Keratinocyte (primary cell): ENCODE measurements at places on chromosomes 1 and 21. TPM values are rescaled to one million over a fixed set of nuclear protein-coding genes. Genes with fewer than 3 reads are reported as not detected.

Gene AIRE
- not detected in 3 replicates for polyA plus RNA-seq

Gene PSRC1
- polyA plus RNA-seq: 2.9 to 10.2 TPM (median 9.4 TPM) in 3 replicates

- peak; percentile 21 for DNase-seq
Measured at GRCh38 chr21:15063081-15063813, 1.6 kb downstream of the NRIP1 start.

DNA sequence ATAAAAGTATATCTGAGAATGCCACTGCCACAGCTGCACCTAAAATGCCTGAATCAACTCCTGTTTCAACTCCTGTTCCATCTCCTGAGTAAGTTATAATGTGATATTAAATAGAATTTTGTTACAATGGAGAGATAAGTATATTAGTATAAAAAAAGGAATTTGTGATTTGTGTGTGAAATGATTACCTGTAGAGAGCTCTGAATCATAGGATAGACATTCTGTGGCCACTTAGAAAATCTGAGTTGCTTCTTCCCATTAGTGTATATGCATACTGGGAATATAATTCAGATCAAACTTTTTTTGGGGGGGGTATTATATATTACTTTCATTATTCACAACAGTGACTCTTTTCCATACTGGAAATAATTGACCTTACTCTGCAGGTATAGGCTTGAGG lies 52.9 kb downstream of the SUCO start:
- no peak for DNase-seq

Gene FMO4
- polyA plus RNA-seq: 2.9 to 6.2 TPM (median 4.7 TPM) in 3 replicates

Gene TMEM201
- 1.1 to 5.0 TPM (median 1.5 TPM) in 3 replicates for polyA plus RNA-seq

- no peak for DNase-seq
Measured at GRCh38 chr21:32772281-32773047, 909 bp upstream of the PAXBP1 start.

Gene SLC2A5
- 0.16 to 1.1 TPM (median 0.77 TPM) in 3 replicates for polyA plus RNA-seq

GRCh38 chr1:41350055-41350378 lies 11.2 kb upstream of the FOXO6 start:
- DNase-seq: no peak

Gene TRIM67
- polyA plus RNA-seq: not detected in 3 replicates

DNA sequence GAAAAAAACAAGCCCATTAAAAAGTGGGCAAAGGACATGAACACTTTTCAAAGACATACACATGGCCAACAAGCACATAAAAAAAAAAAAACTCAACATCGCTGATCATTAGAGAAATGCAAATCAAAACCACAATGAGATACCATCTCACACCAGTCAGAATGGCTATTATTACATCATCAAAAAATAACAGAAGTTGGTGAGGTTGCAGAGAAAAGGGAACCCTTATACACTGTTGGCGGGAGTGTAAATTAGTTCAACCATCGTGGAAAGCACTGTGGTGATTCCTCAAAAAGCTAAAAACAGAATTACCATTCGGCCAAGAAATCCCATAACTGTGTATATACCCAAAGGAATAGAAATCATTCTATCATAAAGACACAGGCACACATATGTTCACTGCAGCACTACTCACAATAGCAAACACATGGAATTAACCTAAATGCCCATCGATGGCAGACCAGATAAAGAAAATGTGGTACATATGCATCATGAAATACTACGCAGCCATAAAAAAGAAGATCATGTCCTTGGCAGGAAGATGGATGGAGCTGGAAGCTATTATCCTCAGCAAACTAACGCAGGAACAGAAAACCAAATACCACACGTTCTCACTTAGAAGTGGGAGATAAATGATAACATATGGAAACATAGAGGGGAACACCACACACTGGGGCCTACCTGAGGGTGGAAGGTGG lies 70.1 kb downstream of the INTS7 start:
- DNase-seq: no peak

Gene SLFNL1
- 0.04 TPM in 1 of 3 replicates, not detected in the others for polyA plus RNA-seq

DNA sequence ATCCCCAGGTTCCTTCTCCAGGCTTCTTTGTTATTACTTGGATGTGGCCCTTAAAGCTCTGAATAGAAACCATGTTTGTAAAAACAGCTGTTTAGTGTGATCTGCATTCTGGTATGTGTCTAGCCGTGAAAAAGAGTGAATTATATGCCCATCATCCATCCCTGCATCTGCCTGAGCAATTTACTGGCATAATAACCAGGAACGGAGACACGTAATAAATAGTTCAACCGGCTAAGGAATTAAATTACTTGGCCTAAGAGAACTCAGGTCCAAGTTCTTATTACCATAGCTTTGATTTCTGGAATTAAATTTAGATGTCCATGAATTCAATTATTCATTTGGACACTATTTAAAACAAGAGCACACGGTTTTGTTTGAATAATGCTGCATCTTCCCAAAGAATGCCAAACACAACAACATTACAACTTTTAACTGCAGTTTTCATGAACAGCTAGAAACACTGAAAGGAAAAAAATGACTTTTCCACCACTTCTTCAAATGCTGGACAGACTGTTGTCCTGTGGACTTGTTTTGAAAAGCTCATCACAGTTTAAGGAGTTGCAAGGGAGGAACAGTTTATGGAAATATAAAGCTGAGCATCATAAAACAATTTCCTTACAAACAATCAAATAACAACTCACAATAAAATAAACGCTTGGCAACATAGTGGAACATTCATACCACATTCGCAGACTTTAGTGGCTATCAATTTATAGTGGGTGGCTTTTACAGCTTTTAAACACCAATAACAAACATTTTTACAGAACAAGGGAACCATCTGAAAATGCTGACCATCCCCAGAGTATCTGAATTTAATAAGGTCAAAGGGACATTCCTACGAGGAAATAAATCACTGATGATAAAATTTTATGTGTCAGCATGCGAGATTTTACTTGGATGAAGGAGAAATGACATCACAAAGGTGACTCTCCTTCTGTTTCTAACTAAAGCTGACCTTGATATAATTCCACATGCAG lies 144.7 kb downstream of the APP start:
- no peak for DNase-seq

Gene CFHR5
- polyA plus RNA-seq: not detected in 3 replicates

Gene LENEP
- not detected in 3 replicates for polyA plus RNA-seq

Gene TINAGL1
- polyA plus RNA-seq: 189 to 315 TPM (median 275 TPM) in 3 replicates

DNA sequence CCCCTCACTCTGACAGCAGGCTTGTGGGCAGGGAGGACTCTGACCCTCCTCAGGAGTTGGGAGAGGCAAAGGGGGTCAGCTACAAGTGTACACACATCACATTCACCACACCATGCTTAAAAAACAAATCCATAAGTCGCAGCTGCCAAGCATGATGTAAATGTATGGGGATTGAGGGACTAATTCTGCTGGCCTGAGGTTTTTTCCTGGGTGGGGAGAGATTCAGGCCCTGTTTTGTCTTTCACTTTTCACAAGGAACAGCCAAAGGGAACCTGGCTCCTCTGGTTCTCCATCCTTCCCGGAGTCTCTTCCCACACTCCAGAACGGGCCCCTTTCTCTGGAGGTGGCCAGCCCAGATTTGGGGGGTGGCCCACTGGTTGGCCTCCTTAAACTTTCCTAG lies 1.3 kb upstream of the MTARC2 start:
- DNase-seq: no peak

Gene WDR64
- not detected in 3 replicates for polyA plus RNA-seq

Gene OSCP1
- polyA plus RNA-seq: 7.1 to 12.5 TPM (median 9.5 TPM) in 3 replicates

Gene B3GALT5
- not detected in 3 replicates for polyA plus RNA-seq

Gene ZNF648
- polyA plus RNA-seq: not detected in 3 replicates

- DNase-seq: no peak
Measured at GRCh38 chr1:31336687-31337467, 36.0 kb downstream of the FABP3 start.

DNA sequence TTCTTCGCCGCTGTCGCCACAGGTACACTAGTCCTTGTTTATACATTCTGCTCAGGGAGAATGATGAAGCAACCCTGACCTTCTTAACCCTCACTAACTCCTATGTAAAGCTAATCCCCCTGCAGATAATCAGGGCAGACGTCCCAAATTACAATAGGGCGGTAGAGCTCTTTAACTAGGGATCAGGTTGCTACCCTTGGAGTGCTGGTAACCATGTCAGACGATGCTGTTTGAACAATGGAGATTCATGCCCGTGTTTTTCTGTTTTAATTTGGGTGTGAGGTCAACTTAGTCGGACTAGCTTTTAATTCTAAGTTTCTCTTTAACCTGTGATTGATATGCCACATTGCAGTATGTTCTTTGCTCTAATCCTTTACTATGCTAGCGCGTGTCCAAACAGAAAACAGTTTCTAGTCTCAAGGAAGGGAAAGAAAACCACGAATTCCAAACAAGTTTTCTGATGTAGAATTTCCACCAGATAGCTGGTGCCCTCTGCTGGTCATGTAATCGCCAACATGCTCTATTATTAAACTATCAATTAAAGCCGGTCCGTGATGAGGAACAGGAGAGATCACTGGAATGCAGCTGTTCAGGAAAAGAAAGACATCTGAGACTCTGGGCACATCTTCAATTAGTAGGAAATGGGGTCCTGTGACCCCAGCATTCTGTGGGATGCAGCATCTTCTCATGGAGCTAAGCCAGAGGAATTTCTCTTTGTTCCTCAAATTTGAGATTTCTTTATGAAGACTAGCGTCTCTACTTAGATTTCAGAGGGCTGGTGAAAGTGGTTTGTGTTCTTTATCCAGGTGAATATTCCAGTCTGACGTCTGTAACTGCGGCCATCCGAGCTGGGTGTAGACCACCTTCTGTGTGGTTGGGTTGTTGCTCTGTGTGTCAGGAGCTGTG lies 18.3 kb upstream of the VAMP3 start:
- DNase-seq: no peak

GRCh38 chr1:183758913-183759312 lies 46.0 kb upstream of the RGL1 start:
- no peak for DNase-seq

GRCh38 chr1:235946571-235946981 lies 79.9 kb upstream of the LYST start:
- DNase-seq: no peak

DNA sequence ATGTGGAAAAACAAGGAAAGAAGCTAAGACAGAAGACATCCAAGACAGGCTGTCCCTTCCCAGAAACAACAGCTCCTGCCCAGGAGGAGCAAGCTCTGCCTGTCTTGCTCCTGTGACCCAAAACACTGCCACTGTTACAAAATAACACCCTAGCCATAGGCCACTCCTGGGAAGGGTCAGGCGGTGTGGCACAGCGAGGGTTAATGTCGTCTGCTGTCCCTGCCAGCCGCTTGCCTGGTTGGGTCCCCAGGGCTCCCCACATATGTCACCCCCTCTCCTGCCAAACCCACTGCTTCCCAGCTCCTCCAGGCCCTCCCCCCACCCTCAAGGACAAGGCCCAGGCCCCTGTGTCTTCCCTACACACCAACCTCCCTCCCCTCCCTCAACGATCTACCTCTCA lies 3.9 kb upstream of the NHLH1 start:
- DNase-seq: no peak

DNA sequence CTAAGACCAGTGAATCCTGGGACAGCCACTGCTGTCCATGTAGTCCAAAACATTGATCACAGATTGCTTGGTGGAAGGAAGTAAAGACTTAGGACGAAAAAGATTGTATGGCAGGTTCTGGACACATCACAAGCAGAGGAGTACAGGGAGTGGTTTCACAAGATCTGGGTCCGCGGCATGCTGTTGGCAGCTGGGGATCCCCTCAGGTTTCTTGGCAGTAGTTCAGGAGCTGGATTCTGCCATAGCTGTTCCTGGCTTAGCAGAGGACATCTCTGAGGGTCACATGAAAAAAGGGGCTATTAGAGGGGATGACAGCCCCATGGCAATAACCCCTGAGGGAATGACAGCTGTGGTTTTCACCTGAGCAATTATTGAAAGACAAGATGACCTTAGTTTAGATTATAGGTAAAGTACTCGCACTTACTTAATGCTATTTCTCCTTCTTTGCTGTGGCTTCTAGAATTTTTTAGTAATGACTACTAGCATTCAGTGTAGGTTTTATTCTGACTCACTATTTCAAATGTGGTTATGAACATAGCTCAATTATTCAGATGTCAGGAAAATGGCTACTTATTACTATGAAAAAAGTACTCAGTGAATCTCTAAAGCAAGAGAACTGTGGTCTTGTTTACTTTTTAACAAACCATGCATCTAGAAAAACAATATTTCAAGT lies 8.2 kb downstream of the KRTAP27-1 start:
- no peak for DNase-seq

DNA sequence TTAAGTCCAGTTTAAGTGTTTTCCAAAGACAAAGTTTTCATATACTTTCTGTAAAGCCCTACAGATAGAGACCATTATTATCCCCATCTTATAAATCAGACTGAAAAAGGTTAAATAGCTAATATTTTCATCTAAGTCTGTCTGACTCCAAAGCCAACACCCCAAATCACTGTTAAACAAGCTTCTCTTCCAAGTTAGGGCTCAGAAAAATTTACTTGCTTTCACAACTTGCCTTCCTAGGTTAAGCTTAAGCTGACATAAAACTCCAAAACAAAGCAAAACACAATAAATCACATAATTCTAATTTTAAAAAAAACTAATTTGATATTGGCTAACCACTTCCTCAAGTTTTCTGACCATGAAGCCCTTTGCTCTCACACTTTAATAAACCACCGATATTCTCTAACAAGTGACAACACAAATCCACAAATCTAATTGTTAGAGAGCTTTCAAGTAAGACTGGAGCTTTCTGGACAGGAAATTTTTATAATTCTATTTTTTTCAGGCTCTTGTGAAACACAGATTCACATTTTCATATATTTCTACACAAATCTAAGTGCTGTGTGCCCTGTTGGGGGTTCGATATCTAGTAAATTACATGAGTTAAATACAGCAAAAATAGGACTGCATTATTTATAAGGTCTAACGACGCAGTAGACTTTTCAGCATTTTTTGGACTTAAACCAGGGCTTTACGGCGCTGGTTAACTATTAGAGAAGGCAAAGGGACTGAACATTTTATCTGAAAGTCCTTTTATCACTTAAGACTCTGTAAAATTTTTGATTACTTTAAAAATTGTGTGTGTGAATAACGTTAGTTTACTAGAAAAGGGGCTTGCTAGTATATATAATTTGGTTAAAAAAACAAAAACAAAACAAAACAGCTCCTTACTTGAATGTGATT lies 2.1 kb downstream of the GNG12 start:
- DNase-seq: no peak
